ENCODE measurements at places on chromosomes 16 and 17. TPM values are rescaled to one million over a fixed set of nuclear protein-coding genes. Genes with fewer than 3 reads are reported as not detected.

HBQ1 gene
- not detected for total RNA-seq

C1QTNF8 gene
- not detected for total RNA-seq

TBC1D3C gene
- total RNA-seq: not detected

GSG1L gene
- not detected for total RNA-seq

UBE2O gene
- 21.2 TPM for total RNA-seq

MRC2 gene
- total RNA-seq: 311 TPM

TMC7 gene
- 0.73 TPM for total RNA-seq

KRT17 gene
- 15.1 TPM for total RNA-seq
